Liver (tissue), 10 donors: ENCODE measurements at places on chromosomes 11 and 22.
A peak's percentile ranks its signal among the peaks of the same experiment; 100 is the strongest.

DNA sequence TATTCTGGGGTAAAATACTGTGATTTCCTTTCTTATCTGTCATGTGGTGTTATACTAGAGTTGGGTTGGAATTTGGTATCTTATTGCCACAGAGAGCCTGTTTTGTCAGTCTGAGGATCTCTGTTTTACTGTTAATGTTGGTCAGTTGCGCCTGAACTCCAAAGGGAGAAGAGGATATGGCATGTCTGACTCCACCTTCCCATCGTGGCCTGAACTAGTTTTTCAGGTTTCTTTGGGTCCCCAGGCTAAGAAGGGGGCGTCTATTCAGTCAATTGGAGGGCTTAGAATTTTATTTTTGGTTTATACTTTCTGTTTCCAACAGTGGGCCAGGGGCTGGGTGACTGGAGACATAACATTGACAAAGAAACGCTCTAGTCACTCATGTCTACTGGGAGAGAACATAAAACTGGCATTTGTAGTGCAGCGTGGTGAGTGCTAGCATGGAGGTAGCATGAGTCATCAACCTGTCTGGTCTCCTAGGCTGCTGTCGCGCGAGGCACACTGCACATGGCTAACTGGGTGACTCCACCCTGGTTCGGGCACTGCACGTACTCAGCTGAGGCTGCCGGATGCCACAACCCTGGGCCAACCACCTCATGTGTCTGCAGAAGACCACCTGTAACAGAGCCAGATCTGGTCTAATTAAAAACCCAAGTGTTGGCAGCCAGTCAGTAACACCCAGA is 120.1 kb upstream of the OR9Q1 start:
- DNase-seq, result no peak

DNA sequence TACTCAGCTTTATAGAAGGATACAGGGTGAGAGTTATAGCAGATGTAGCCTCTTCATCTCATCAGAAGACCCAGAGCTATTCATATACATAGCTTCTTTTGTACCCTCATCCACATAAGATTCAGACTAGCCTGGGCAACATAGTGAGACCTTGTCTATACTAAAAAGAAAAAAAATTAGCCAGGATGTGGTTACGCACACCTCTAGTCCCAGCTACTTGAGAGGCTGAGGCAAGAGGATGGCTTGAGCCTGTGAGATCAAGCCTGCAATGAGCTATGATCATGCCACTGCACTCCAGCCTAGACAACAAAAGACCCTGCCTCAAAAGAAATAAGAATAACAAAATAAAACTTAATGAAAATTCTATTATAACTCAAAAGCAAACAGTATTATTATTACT is 36.7 kb upstream of the B3GNT6 start:
- DNase-seq, result no peak

GRCh38 chr22:26406118-26406517 is 22.9 kb upstream of the ASPHD2 start:
- no peak for DNase-seq

GRCh38 chr22:22945195-22945594 is 57.6 kb downstream of the IGLL5 start:
- DNase-seq, result peak; percentile 17

DNA sequence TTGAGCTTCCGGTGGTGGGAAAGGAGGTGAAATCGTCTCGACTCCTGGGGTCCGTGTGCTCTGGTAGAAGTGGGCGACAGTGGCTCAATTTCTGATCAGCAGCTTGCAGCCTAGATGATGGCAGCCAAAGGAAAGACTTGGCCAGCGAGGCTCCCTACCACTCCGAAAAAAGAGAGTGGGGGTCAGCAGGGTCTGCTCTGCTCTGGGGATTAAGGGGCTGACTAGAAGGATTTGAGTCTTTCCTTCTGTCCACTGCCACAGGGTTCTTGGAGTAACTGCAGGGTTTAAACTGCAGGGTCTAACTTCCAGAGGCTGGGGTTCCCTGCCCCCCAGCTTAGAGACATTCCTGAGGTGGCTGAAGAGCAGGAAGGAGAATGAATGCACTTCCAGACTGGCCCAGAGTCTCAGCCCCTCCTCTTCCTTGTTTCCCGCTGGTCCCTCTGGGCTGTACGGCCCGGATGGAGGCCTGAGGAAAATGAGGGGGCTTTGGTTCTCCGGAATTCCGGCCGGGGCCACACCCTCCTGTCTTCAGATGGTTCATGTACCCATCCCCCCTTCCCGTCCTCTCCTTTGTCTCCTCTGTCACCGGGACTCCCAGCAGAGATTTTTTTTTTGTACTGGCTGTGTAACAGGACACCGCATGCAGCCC is 907 bp downstream of the SERPINH1 start:
- DNase-seq, result no peak

DNA sequence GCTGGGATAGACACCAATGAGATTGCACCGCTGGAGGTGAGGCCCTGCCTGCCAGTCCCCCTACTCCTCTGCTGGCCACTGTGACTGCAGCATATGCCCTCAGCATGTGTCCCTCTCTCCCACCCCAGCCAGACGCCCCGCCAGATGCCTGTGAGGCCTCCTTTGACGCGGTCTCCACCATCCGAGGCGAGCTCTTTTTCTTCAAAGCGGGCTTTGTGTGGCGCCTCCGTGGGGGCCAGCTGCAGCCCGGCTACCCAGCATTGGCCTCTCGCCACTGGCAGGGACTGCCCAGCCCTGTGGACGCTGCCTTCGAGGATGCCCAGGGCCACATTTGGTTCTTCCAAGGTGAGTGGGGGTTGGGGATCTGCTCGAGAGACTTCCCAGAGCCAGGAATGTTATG is 5.7 kb upstream of the SMARCB1 start:
- DNase-seq, result no peak

DNA sequence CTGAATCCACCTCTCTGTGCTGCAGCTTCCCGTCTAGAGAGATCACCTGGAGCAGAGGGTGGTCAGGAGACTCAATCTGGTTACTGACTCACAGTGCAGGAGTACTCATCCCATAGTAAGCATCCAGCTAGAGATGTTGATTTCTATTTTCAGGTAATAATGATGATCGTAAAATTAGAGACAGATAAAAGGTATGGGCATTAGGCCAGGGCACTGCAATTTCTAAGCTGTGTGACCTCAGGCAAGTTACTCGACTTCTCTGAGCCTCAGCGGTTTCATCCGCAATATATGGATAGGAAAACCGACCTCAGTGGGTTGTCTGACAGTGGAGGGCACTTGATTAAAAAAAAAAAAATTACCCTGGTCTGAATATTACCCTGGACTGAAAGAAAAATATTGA is 13.8 kb upstream of the SAMM50 start:
- DNase-seq, result no peak

DNA sequence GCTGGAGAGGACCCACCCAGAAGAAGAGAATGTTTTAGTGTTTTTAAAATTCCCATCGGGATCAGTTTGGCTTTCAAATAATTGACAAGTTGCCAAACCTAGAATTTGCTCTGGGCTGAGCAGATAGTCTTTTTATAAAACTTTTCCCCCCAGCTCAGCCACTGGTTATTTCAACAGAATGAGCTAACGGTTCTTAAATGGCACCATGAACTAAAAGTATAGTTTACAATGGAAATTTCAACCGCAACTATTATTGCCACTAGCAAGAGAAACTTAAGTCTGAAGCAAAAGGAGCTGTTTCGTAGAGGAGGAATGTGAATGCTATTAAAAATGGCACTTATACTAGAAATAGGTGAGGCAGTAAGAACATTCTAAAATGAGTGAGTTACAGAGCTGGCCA is 3.4 kb downstream of the DKK3 start:
- no peak for DNase-seq

DNA sequence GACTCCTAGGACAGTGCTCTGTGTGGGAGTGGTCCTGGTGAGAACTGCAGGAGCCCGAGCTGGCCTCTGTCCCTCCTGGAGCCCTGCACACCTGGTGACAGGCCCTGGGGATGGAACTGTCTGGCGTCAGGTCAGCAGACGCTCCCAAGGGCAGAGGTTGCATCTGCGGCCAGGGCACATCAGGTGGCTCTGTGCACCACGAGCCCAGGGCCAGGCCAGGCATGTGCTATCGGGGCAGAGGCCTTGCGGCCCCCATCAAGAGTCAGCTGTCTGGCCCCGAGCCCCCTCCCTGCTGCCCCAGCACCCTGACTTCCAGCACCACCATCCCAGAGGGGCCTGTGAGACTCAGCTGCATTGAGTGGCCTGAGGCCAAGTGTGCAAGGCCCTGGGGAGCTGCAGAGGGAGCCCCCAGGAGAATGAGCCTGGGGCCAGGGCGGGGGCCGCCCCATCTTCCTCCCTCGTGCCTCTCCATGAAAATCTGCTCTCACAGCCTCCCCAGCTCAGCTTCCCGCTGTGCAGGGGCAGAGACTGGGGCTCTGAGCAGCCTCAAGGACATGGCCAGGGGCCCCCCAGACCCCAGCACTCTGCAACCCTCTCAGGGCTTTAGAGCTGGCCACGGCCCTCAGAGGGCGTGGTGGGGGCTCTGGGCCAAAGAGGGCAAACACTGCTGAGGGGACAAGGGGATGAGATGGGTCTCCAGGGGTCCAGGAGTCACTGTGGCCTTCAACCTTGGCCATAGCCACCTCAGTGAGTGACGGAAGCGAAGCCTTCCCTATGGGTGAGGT is 56.4 kb downstream of the RTL6 start:
- DNase-seq, result no peak

- no peak for DNase-seq
Observed at GRCh38 chr11:95891423-95892170, 32.3 kb downstream of the MTMR2 start.

- no peak for DNase-seq
Observed at GRCh38 chr11:128941110-128941509, 1.6 kb downstream of the TP53AIP1 start.

DNA sequence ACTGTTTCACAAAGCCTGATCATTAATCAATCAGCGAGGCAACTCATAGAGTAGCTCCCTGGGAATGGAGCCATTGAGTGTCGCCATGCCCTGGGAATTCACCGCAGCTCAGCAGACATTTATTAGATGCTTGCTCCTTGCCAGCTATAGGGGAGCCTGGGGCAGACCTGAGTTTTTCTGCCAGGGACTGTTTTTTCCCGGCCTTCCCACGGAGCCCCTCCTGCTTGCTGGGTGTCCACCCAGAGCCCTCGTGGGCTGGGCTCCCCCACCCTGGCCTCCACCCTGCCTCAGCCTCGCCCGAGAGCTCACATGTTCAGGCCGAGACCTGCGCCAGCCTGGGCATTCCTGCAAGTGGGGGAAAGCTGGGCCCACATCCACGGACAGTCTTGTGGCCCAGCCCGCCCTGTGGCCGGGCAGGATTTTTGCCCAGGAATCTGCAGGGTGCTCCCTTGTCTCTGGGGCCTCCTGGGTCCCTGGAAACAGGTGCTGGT is 64.9 kb downstream of the SMIM38 start:
- no peak for DNase-seq

- peak; percentile 100 for DNase-seq
Observed at GRCh38 chr22:36387959-36388726, at the start of gene MYH9. Gene MYH9, minus strand, starts transcription at chr22:36387967. Its CDS starts 38,731 bp downstream, at chr22:36349236.

DNA sequence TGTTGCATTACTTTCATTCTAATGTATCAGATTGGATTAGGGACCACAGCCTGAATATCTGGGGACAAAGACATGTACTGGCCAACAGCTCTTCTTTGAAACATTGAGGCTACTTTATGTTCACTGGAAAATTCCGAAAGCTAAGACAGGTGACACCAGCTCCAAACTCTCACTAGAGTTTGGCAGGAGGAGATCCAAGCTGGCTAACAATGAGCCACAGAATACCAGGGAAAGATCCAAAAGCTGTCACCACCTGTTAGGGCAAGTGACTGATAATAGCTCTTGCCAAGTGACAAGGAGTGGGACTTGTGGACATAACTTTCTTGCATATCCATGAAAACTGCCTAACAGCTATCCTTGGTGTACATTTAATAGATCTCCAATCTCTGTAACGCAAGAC is 333.3 kb downstream of the TTC28 start:
- DNase-seq, result no peak

DNA sequence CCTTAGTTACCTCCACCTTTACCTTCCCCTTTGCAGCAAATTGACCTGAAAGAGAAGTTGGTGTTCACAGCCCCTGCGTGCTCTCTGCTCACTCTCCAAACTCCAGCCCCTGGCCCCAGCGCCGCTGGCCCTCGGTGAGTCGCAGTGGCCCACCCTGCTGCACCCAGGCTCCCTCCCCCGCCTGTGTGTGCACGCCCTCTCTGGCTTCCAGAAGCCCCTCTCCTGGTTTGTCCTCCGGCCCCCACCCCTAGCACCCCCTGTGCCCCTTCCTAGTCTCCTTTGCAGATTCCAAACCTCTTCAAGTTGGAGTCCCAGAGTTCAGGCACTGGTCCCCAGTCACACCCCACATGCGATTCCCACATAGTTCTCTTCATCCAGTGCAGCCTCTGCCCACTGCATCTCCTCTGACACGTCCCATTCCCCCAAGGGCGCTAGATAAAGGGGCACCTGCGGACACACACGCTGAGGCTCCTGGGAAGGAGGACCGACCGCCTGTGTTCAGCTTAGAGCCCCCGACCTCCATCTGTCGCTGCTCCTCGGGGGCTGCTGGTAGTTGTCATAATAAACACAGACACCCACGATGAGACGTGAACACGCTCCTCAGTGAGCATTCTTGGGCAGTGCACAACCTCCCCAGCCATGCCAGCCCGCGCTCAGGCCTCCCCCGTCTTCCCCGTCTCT is 1.5 kb upstream of the PHRF1 start:
- DNase-seq, result no peak

- DNase-seq, result no peak
Observed at GRCh38 chr11:91798240-91798639, 426.4 kb upstream of the FAT3 start.

GRCh38 chr11:34063061-34063795 is 11.7 kb downstream of the CAPRIN1 start:
- DNase-seq, result no peak

- no peak for DNase-seq
Observed at GRCh38 chr11:312092-312816, 1.6 kb upstream of the IFITM1 start.

GRCh38 chr11:8089791-8090510 is 8.9 kb downstream of the TUB start:
- DNase-seq, result no peak

GRCh38 chr11:13235895-13236294 is 41.7 kb upstream of the BMAL1 start:
- no peak for DNase-seq

DNA sequence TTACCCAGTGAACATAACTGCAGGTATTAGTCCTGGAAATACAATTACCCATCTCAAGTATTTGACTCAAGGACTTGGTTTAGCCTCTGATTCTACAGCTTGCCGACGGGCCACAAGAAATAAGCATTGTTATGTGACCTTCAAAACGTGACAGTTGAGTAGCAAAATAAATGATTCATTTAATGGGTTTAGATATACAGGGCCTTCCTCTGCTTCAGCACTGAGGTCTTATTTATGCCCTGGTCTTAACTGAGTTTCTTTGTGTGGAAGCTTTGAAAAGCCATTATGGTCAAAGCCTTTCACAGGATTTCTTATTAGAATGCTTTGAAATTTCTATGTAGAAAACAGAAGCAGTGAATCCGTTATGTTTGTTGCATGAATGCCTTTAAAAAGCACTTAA is 899.2 kb upstream of the API5 start:
- no peak for DNase-seq

DNA sequence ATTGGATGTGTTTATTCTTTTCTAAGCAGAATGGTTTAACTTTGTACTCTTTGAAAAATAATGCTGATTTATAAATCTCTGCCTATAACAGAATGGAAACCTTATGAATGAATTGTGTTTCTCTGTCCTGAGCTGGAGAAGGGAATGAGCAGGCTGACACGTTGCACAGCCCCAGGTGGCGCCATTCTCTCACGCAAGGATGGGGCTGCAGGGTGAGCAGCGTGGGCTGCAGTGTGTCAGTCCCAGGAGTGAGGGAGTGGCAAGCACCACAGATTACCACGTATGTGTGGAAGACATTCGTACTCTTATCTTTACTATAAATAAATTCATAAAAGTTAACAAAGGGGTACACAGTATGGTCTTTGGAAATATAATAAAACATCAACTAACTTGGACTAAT is 33.4 kb downstream of the FDX1 start:
- DNase-seq, result peak; percentile 53
